NCI-H1694 treated with DMSO at 0.1 percent for 48 hours (cell line): ENCODE measurements at places on chromosomes 16 and 17.
A peak's percentile ranks its signal among the peaks of the same experiment; 100 is the strongest.

- no peak for DNase-seq
These were observed 118.8 kb downstream of the WWOX start for GRCh38 chr16:78218279-78218678.

DNA sequence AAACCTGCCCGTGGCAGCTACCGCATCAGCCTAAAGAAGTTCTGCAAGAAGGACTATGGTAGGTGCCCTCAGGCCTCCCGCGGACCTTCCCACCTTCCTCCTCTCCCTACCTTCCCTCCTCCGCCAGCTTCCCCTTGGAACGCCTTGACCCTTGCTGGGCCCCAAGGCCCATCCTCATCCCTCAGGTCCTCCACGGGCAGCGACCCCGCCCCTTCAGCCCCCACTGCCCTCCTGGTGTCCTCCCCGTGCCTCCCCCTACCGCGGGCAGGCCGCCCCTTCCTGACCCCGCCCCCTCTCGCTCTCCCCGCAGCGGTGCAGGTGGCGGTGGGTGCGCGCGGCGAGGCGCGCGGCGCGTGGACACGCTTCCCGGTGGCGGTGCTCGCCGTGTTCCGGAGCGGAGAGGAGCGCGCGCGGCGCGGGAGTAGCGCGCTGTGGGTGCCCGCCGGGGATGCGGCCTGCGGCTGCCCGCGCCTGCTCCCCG, 1.4 kb upstream of the TBC1D24 start:
- no peak for DNase-seq

GRCh38 chr16:17222871-17223401, 247.8 kb downstream of the XYLT1 start:
- no peak for DNase-seq

DNA sequence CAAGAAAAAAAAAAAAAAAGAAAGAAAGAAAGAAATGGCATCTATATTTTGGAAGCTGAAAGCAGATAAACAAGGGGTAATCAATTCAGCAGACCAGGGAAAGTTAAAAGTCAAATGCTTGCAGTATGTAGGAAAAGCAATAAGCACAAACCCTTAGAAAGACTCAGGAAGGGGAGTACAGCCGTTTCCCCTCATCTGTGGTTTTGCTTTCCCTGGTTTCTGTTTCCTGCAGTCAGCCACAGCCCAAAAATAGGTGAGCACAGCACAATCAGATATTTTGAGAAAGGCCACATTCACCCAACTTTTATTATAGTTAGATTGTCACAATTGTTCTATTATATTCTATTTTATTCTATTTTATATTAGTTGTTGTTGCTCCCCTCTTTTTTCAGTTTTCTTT, 14.4 kb upstream of the ALOX12 start:
- DNase-seq: no peak

GRCh38 chr16:86975445-86975844, 341.7 kb downstream of the C16orf95 start:
- no peak for DNase-seq

- DNase-seq: no peak
These were observed 342.8 kb upstream of the HSBP1 start for GRCh38 chr16:83464991-83465390.

- DNase-seq: no peak
These were observed at the start of gene SMTNL2 for GRCh38 chr17:4584101-4584916. Gene SMTNL2 (plus strand): TSS chr17:4584529. CDS start chr17:4584606, 77 bp downstream.

GRCh38 chr17:72556944-72557826, 436.4 kb downstream of the SOX9 start:
- peak; percentile 62 for DNase-seq

DNA sequence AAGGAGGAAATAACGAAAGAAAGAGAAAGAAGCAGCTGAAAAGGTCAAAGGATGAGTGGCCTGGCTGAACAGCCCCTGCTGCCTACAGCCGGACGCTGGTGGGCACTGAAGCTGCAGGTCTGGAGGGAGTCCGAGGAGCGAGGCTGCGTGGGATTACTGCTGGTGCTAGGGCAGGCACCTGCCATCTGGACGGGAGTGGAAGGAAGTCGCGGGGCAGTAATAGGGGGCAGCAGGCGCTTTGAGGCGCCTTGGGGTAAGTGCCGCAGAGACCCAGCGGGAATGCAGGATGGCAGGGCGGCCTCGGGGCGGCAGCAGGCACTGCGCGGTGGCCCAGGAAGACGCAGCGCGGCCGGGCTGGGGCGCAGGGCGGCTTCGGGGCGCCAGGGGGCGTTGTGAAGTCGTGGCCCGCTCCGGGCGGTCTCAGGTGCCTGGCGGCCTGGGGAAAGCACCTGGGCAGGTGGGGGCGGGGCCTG, 303 bp upstream of the SCNN1G start:
- peak; percentile 75 for DNase-seq

DNA sequence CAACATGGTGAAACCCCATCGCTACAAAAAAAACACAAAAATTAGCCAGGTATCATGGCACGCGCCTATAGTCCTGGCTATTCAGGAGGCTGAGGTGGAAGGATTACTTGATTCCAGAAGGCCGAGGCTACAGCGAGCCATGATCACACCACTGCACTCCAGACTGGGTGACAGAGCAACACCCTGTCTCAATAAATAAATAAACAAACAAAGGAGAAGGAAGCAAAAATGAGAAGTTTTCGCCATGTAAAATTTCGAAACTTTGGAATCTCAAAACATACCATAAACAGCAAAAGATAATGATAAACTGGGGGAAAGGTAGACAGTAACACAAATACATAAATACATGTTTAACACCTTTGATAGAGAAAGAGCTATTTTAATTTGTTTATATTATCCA, 130.9 kb downstream of the ZFHX3 start:
- no peak for DNase-seq

DNA sequence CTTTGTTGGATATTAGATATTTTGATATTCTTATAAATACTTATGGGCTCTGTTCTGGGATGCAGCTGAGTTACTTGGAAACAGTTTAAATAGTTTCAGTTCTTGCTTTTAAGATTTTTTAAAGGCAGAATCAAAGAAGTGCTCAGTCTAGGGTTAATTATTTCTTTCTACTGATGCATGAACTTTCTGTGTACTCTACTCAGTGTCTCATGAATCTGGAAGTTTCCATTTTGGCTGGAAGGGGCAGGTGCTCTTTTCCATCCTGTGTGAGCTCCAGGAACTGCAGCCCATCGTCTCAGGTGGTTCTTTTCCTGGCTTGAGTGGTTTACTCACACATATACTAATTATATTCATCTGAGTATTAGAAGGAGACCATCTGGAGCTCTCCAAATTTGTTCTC, 61.1 kb upstream of the CPHXL start:
- DNase-seq: no peak

DNA sequence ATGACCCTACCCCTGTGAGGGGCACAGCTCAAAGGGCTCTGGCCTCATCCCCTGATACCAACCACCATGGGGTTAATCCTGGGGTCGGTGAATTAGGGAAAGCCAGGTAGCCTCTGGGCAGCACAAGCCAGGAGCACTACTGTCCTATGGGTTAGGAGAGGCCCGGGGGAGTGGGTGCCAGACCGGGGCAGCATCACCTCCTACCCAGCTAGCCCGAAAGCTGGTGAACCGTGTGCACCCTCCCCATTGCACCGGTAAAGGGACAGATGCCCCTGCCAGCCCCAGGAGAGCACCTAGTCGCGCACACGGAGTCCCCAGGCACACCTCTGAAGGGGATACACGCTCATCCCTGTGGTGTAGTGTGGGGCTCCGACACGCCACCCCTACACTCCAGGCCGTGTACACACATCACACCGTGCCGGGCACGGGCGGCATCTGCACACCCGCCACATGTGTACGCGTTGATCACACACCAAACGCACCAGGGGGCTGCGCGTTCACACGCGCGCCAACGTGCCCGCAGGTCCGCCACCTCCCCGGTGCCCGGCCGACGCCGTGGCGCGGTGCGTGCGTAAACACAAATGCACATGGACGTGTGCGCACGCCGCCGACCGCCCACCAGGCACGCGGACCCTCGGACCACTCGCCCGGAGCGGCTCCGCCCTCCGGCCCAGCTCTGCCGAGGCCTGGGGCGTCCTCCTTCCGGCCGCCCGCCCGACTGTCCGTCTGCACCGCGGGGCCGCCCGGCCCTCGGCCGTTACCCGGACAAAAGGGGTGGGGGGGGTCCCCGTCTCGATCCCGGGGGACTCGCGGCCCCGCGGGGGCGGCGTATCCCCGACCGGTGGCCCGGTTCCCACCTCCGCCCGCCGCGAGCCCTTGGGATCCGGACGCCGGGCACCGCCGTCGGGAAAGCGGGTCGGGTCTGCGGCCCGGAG, 785 bp downstream of the UBALD1 start:
- no peak for DNase-seq

GRCh38 chr16:84471316-84471715, 33.1 kb downstream of the MEAK7 start:
- no peak for DNase-seq

- no peak for DNase-seq
These were observed 661 bp downstream of the LYRM9 start for GRCh38 chr17:27892542-27892865.

- DNase-seq: no peak
These were observed 1.6 kb downstream of the HIC1 start for GRCh38 chr17:2056206-2057174.

DNA sequence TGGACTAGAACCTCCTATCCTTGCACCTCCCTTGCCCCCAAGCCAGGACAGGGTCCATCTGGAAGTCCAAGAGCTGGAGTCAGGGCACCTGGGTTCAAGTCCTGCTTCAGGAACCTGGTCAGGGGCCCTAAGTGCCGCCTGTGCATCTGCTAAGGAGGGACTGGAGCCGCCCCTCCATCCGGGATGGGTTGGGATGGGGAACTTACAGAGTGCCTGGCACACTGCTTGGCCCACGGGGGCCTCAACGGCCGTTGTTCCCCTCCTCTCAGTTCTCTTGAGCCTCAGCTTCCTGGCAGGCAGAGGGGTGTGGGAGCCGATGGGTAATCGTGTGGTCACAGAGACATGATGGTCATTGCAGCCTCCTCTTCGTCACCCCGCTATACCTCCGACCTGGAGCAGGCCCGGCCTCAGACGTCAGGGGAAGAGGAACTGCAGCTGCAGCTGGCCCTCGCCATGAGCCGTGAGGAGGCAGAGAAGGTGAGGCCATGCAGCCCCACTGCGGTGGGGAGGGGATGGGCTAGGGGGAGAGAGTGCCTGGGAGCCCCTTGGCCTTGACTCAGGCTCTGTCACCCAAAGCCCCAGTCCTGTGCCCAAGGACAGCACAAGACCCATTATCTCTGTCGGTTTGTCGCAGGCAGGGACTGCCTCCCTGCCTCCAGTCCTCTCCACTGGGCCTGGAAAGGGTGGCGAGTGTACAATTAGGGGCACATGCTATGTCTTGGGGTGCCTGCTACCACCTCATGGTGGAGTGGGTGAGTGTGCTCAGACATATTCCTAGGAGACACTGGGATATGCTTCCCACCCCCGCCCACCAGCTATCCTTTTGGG, 5.4 kb downstream of the EPN3 start:
- DNase-seq: no peak

GRCh38 chr16:78040396-78040795, 18.0 kb downstream of the CLEC3A start:
- no peak for DNase-seq

DNA sequence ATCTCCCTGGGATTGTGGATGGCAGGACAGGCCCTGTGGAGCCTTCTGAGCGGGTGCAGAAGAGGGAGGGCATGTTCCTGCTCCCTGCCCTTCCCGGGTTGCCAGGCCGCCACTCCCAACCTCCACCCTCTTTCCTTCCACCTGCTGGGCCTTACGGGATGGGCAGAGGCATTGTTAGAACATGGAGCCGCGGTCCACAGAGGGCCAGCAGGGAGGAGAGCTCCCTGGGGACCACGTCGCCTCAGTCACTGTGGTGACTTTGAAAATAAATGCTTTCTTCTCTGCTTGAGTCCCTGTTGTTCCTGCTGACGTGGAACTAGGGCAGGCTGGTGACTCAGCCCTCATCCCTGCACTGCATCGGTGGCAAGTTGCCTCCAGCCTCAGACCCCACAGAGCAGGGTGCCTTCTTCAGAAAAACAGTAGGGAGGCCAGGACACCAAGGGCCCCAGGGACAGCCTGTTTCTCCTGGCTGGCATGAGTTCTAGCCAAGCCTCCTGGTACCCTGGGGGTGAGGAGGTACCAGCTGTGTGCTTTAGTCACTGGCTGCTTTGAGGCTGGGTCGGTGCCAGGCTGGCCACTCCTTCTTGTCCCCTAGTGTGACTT, 224.9 kb downstream of the SEC14L1 start:
- DNase-seq: peak; percentile 49

DNA sequence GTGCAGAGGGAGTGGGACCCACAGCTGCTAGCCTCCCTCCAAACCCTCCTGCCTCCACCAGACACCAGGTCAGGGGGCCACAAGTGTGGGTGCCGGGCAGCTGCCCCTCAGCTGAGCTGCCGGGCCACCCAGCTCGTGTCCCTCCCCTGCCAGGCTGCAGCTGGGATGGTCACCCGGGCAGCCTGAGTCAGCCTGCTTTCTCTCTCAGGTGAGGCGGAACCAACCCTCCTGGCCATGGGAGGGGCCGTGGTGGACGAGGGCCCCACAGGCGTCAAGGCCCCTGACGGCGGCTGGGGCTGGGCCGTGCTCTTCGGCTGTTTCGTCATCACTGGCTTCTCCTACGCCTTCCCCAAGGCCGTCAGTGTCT, 6.9 kb downstream of the SLC16A3 start:
- no peak for DNase-seq

GRCh38 chr17:27543464-27543856, 87.2 kb downstream of the KSR1 start:
- DNase-seq: peak; percentile 67

GRCh38 chr17:75874323-75875181, 3.8 kb downstream of the TRIM47 start:
- no peak for DNase-seq

DNA sequence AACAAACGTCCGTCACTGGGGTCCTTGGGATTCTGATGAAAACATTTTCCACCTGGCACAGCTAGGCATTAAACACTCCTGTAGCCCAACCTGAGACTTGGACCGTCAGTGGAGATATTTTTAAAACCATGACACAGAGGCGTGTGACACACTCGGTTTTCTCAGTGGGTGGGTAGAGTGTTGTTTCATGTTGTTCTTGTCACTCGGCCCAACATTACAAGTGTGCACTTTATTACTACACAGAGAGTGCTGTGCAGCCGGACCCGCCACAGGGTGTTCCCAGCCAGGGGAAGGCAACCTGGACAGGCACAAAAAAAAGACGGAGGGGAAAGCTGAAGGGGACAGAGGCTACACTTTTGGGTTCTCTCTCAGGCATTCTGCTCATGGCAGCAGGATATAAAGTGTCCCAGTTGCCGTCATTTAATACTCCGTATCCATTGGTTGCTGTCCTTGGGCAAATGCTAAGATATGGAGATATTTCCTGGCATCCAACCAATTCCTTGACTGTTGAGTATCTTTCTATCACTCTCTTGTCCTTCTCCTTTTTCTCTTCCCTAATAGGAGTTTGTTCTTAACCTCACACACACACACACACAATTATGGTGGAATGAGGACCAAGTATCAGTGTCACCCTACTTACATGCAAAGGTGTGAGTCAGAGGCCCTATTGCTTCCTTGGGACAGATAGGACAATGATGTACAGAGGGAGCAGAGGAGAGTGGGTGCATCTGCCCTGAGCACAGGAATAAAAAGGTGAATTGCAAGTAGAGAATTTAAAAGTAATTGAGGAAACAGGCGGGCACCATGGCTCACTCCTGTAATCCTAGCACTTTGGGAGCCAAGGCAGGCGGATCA, 154.1 kb upstream of the SOX9 start:
- no peak for DNase-seq

- no peak for DNase-seq
These were observed 36.7 kb upstream of the SREBF1 start for GRCh38 chr17:17873450-17873991.

GRCh38 chr17:19271780-19272357, 34.7 kb downstream of the EPN2 start:
- no peak for DNase-seq
